ENCODE measurements at places on chromosomes 7 and 10.
A peak's percentile ranks its signal among the peaks of the same experiment; 100 is the strongest.

GRCh38 chr10:118594392-118595063 is 920 bp downstream of the PRLHR start:
- peak; percentile 35 for DNase-seq

DNA sequence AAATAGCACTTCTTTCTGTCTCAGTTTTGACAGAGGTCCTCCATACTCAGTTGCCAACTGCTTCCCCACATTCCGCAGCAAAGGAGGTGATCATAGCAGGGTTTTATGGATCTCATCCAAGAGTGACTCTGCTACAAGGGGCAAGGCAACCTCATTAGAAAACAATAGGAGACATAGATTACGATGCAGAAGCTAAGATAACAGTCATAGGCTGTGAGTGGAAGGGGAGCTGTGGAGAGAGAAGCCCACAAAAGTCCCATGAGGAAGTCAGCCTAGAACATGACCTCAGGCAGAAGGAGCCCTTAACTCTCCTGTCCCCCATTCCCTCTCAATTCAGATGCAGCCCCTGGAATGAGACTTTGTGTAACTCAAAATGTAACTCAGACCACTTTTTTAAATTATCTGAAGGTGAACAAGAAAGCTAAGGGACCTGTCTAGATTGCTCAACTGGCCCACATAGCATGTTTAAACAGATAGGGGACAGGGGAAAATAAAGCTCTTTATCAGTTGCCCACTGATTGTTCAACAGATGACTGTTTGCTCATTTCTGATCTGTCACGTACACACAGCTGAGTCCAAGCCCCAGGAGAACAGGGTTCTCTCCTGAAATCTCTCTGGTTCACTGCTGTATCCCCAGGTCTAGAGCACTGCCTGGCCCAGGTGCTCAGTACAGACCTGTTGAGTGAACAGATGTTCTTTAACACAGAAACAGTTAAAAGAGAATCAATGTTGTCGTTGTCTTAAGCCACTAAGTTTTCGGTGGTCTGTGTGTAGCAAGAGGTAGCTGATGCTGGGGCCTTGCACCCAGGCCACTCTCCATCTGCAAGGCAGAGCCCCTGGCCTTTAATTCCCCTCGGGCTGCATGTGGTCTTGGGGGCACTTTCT is 1.5 kb upstream of the NCOA4 start:
- no peak for DNase-seq

GRCh38 chr7:105589356-105590077 is 8.2 kb upstream of the EFCAB10 start:
- no peak for DNase-seq

- no peak for DNase-seq
Measured at GRCh38 chr10:117574498-117575146, 32.1 kb downstream of the EMX2 start.

- no peak for DNase-seq
Measured at GRCh38 chr7:151181011-151181431, 6.0 kb downstream of the ASB10 start.

DNA sequence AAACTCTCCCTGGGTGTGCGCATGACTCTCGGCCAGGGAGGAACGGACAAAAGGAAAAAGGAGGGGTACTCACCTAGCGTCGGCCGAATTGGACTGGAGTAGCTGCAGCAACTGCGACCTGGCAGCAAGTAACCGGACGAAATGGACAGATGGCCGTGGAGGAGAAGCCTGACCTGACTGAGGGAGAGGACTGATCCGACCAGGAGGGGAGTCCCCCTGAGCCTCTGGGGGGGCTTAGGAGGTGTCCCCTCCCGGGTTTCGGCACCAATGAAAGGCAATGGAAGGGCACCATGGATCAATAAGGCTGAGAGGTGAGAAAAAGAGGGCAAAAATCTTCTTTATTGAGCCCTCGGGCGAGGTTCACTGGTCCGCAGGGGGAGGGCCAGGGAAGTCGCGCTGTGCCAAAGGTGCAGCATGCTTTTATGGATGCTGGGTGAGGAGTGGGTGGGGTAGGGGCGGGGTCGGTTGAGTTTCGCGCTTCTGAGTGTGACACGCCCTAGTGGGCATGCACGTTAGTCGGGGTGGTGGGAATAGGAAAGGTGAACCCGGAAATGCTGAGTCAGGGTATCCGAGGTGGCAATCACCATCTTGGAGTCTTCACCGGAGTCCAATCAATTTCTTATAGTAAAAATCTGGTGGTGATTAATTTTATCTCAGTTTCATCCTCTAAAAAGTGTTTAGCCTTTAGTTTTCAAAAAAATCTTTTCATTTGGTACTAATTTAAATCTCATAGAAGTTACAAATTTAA is 638.5 kb upstream of the DPP6 start:
- DNase-seq = no peak

GRCh38 chr10:50033481-50033880 is 34.3 kb upstream of the WASHC2A start:
- DNase-seq = no peak

All from liver (tissue), 10 donors.